ENCODE measurements at places on chromosomes 1 and 21.

- no peak for DNase-seq
Observed at GRCh38 chr1:156461781-156462647, 38.6 kb downstream of the MEF2D start.

- no peak for DNase-seq
Observed at GRCh38 chr1:60589046-60589748, 493.2 kb upstream of the NFIA start.

- no peak for DNase-seq
Observed at GRCh38 chr1:178098262-178098661, 4.4 kb downstream of the RASAL2 start.

GRCh38 chr1:37038227-37039093 lies 4.1 kb upstream of the GRIK3 start:
- DNase-seq = no peak

GRCh38 chr1:168243636-168244212 lies 17.9 kb downstream of the SFT2D2 start:
- DNase-seq = no peak

GRCh38 chr1:204316164-204316563 lies 43.6 kb downstream of the PLEKHA6 start:
- no peak for DNase-seq
